ENCODE measurements at places on chromosomes 6 and 20.
A peak's percentile ranks its signal among the peaks of the same experiment; 100 is the strongest.

- no peak for DNase-seq
Observed at GRCh38 chr20:54510541-54511129, 35.2 kb downstream of the DOK5 start.

- DNase-seq = no peak
Observed at GRCh38 chr20:1576641-1577040, 19.1 kb upstream of the SIRPD start.

- DNase-seq = no peak
Observed at GRCh38 chr6:67287566-67287965, 1347.5 kb upstream of the ADGRB3 start.

- no peak for DNase-seq
Observed at GRCh38 chr20:43006651-43007375, 182.9 kb downstream of the PTPRT start.

DNA sequence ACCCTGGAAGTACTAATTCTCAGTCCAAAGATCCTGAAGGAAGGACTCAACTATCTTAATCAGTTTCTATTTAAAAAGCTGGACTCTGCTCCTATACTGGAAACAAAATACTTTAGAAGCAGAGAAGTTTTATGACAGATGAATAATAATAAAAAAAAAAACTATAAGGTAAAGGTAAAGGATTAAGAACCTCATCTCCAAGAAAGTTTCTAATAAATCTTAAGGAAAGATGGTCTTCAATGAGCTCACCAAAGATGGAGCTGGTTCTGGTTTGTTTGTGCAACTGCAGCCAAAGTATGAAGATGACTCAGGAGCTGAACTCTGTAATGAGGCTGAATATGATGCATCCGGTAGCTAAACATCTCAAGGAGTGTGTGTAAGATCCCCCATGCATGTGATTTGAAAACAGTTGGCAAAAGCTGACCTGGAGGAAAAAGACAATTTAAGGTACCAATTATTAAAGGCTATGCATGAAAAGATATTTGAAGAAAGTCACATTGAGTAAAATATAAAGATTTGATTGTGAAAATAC lies 25.2 kb downstream of the MED23 start:
- DNase-seq = peak; percentile 94

DNA sequence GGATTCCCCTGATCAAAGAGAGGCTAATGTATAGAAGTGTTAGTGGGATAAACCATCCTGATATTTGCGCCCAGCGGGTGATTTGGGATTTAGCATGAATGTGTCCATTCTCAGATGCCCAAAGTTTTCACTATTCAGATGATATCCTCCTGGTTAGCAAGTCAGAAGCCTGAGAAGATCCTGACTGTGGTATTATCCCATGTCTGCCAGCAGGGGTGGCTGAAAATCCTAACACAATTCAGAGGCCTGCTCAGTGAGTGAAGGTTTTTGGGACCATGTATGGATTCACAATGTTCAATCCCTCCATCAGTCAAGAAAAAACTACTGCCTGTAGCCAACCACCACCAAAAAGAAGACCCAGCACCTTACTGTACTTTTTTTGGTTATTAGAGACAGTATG lies 34.1 kb upstream of the SPACA1 start:
- DNase-seq = peak; percentile 8

GRCh38 chr20:25258828-25259227 lies 10.9 kb downstream of the PYGB start:
- no peak for DNase-seq

- no peak for DNase-seq
Observed at GRCh38 chr6:90811596-90812226, 224.8 kb upstream of the MAP3K7 start.

DNA sequence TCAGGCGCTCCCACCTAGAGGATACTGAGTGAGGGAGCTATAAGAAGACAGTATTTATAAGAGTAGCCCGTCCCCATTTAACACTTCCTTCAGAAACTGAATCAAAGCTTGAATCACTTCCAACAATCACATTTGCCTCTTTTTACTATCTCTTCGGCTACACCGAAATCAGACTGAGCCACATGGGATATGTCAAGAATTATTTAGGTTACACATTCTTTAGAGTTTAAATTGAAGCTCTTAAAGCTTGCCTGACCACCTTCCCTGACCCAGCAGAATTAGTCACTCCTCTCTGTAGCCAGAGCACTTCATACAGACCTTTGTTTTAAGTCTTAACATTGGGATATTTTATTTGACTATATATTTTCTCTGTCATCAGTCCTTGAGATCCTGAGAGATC lies 163.7 kb downstream of the MAFB start:
- DNase-seq = peak; percentile 41

DNA sequence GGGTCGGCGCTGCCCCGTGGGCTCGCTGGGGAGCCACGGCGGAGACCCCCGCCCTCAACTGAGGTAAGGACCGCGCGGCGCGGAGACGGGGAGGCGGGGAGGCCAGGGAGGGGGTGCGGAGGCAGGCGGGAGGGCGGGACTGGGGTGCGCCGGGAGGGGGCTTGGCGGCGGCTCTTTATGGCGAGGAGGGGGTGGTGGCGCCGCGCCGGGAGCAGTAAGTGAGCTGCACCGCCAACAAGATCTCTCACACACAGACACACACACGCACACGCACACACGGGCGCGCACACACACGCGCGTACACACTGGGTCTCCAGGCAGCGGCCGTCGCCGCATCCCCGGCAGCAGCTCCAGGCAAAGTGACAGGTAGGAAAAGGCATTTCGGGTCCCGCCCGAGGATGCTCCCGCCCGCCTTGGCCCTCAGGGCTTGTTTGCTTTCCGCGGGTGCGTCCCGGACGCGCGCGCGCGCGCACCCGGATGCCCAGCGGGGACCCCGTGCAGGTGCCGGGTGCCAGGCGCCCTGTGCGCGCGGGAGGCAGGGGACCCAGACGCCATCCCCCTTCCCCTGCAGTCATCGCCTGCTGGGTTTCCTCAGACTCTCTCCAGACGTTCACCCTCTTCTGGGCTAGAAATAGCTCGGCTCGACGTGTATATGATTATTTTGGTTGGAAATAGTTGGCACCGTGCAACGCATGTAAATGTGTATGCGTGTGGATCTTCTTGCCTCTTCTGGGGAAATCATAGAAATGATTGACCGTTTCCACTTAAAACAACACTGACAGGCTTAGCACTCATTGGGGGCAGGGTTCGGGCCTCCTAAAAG lies at the start of gene PLCB4:
TSS of gene PLCB4 (plus strand) at position 247 of the 823 bp plus-strand sequence. CDS start 238,728 bp downstream, outside the sequence.
- peak; percentile 61 for DNase-seq

- DNase-seq = peak; percentile 94
Observed at GRCh38 chr6:150169609-150170008, 26.8 kb downstream of the PPP1R14C start.

GRCh38 chr6:142927271-142927580 lies 17.8 kb downstream of the HIVEP2 start:
- no peak for DNase-seq

DNA sequence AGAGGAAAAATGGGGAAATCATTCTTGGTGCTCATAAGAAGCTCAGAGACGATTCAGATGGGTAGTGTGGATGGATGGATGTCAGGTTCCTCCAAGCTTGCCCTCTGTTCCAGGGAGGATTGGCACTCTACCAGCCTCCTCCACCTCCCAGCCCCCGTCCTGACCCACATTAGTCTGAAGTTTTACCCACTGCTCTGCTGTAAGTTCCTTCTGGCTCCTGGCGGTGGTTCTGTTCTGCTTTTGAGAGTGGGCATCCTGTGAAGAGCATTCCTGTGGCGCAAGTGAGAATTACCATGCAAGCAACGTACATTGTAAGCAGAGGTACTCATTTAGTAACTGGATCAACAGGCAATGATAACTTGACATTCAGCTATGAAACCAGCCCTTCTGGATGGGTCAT lies 103.4 kb downstream of the SYNDIG1 start:
- no peak for DNase-seq

All from GM23248 (cell line).